Coronary artery (tissue), 2 donors: ENCODE measurements at places on chromosomes 3 and 15.

- DNase-seq, result no peak
These were observed 74.2 kb upstream of the SATB1 start for GRCh38 chr3:18499301-18499700.

DNA sequence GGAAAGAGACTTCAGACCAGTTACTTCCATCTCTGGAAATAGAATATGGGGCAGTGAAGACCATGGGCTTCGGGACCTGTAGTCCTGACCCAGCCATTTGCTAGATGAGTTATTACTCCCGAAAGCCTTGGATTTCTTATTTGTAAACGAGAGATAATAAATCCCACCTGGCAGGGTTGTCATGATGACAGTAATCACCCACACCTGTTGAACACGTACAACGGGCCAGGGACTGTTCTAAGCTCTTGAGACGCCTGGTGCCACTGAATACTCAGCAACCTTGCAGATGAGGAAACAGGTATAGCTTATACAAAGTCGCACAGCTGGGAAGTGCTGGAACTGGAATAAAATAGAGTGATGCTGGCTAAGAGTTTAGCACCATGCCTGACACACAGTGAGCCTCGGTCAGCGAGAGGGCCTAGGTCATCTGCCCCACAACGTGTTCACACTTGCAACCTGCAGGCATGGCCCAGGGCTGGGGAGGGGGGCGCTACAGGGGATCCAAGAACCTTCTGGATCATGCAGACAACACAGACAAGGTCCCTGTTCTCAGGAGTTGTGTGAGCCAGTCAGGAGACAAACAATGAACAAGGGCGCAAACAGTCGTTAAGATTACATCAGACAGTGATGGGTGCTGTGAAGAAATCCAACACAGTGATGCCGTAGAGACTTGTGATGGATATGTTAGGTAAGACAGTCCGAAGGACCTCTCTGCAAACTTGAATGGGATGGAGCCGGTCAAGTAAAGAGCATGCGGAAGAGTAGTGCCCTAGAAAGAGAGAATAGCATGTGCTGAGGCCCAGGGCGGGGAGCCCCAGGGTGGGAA lies 89.2 kb downstream of the CORO2B start:
- DNase-seq, result peak; percentile 62

- no peak for DNase-seq
These were observed 22.8 kb upstream of the RPL29 start for GRCh38 chr3:52018319-52019000.

DNA sequence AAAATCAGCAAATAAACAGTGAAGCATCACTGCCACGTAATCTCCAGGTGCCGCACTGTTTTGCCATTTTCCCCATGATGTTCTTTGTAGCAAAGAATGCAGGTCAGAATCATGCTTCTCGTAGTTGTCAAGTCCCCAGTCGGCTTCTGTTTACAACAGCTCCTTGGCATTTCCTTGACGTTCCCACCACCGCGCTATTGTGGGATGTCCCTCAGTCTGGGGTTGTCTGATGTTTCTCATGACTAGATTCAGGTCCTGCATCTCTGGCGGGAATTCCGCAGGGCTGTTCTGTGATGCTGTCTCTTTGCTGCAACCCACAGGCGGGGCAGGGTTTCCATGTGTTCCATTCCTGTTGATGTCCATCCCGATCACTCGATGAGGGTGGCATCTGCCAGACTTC lies 117.9 kb upstream of the SMAD3 start:
- peak; percentile 45 for DNase-seq

GRCh38 chr3:47283193-47283537 lies 421 bp downstream of the KLHL18 start:
- no peak for DNase-seq

DNA sequence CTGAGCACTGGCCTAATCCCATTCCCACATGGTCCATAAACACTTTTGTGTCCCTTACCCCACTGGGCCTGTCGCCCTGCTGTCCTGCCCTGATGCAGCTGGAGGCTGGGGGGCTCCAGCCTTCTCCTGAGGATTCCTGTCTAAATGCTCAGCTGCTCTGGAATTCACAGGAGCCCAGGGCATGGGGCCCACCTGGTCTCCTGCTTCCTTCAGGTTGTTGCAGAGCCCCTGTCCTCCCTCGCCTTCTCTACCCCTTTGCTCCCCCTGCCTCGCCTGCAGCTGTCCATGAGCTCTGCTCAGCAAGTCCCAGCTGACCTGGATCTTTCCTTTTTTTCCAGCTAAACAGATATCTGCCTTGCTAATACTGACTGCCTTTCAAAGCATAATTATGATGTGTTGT lies 286.9 kb downstream of the XXYLT1 start:
- peak; percentile 61 for DNase-seq

DNA sequence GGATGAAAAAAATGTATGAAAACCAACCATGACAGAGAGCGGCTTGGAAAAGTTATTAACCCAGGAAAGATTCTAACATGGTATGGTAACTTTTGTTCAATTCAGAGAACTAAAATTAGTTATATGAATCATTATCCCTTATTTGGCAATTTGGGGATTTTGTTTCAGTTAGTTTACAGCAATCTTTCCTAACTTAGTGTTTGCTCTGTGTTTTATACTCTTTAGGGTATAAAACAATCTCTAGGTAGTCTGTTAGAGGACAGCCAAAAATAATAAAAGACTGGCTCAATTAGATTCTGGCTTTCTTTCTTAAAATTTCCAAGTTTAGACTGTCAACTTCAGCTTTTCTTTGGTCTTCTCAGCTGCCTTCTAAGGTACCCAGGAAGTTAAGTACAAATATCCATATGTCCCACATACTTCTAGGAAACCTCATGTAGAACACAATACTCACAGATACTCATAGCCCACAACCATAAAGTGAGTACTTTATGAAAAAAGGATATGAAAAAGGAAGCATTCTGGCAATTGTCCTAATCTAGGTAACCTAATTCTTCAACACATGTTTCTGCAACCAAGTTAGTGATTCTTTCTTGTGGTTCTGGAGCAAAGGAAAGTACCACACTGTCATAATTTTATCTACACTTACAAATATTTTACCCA lies 849.3 kb downstream of the ROBO1 start:
- no peak for DNase-seq

DNA sequence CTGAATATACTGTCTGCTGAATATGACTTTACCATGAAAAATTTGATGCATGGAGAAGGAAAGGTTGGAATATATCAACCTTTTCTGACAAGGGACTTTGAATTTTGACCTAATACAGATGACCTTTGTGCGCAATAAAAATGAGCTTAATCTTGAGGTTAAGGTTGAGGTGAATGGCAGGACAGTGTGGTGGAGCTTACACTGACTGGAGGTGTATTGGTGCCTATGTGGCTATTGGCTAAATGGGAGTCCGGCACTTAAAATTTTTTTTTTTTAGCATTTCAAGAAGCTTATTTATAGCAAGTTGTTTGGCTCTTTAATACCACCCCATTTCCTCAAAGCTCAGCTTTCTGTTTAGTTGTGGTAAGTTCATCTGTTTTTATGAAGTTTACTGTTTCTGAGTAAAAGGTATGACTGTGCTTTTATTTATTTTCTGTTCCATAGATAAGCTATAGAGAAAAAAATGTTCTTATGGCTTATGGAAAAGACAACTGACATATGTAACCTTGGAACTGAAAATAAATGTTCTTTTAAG lies 15.2 kb downstream of the CDIN1 start:
- DNase-seq, result no peak

DNA sequence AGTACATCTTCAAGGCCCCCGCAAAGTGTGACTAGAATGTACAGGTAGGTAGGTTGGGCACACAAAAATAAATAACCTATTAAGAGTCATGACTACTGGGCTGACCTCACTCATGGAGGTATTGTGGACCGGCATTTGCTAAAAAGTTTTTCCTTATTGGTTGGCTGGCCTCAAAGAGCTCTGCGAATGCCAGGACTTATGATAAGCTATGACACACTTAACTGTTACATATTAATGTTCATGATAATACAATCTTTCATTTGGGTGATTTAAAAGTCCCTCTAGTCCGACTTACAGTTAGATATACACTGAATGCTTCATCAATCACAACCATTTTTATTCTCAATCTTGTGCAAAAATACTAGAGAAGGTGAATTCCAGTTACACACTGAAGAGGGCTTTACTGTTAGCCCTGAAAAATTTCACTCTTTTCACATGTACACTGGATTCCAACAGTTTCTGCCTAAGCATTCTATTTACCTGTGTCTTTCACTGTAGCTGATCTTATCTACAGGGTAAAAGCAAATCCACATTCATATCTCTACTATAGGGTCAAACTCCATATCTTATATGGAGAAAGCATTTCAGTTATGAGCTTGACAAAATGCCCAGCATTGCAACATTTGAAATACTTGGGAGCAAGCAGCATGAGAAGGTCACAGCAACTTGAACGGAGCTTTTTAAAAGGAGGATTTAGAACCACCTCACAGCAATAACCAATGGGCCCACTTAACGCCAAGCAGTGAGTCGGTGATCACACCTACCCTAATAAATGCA lies 329.1 kb downstream of the FOXP1 start:
- DNase-seq, result no peak
